ENCODE measurements at places on chromosomes 5 and 9.
A peak's percentile ranks its signal among the peaks of the same experiment; 100 is the strongest.

DNA sequence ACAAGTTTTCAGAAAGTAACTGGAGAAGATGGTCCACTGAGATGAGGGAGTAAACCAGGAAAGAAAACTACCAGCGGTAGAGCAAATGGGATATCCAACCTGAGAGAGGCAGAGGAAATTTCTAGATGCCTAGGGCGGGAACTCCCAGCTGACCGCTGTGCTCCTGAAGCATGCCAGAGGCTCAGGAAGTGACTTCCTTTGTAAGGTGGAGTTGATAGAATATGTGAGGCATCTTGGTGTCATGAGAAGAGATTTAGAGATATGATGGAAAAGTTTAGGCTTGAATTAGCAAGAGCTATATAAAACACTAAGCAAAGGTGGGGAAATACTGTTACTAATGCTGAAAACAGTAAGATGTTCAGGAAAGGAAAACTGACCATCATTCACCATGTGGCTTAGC lies 124.1 kb downstream of the C9orf152 start:
- no peak for DNase-seq

- no peak for DNase-seq
Measured at GRCh38 chr9:121773286-121773953, 122.0 kb downstream of the DAB2IP start.

DNA sequence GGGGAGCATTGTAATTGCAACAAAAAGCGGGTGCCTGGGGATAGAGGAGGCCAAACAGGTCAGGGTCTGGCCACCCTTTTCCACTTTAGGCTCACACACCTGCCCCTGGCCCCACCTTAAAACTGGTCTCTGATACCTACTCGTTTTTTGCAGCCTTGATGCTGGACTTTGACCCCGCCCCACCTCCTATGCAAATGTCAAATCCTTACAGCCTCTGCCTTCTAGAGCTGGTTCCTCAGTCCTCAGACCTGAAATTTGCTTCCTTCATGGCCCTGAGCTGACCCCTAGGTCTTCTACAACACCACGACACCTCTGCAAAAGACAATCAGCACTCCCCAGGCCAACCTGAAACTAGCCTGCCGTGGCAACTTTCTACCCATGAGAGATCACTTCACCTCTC lies 37.7 kb downstream of the SMIM23 start:
- DNase-seq: no peak

DNA sequence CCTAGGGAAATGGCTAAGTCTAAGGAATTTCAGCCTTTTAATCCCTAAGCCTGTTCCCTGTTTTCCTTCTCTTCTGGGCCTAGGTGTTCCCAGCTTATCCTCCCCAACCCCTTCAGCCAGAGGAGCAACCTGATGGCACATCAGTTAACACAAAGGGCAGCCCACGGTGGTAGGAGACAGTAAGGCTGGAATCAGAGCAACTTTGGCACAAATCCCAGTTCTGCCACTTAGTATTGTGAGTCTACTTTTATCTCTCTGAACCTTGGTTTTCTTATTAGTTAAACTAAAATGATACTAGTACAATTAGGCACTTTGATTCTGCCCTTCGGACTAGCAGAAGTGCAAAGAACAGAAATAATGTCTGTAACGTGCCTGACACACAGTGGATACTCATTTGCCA lies 246.8 kb downstream of the SAXO1 start:
- DNase-seq: no peak

GRCh38 chr5:73365301-73365853 lies 83.2 kb downstream of the FOXD1 start:
- DNase-seq: peak; percentile 86

GRCh38 chr5:55344392-55344992 lies 36.7 kb downstream of the MTREX start:
- DNase-seq: peak; percentile 71

Measured in pons (tissue), 1 donor.